ENCODE measurements at places on chromosomes 2 and 18.

DNA sequence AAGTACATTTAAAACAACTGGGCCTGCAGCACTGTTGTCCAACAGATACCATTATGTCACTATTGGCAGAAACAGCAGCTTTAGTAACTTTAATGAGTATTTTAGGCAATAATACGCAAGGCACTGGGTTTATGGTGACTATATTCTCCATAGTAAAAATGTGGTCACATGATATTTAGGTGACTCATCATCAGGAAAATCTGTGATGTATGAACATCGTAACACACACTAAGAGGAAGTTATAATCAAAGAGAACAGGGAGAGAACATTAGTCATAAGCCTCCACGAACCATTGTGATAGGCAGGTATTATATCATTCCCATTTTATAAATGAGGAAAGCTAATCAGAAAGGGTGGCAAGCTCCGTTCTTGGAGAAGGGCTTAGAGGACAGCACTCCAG, 36.9 kb downstream of the RAPH1 start:
- DNase-seq: no peak

DNA sequence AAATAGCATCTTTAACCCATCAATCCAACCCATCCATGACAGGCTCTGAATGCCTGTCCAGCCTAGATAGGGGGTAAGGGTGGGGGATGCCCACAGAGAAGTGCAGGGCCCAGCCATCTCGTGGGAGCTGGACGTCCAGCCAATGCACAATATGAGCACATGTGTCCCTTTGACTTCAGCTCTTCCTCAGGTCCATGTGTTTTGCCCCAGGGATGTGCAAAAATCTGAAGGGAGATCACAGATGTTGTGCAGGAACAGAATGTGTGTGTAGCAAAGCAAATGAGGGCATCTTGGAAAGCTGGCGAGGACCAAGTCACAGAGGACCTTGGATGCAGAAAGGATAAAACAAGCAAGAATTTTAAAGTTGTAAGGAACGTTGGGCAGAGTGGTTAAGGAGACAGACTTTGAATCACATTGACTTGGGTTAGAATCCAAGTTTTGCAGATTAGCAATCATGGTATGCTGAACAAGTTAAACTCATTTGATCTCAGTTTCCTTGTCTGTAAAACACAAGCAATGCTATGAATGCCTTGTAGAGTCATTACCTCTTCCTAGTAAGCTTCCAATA, 104.5 kb downstream of the TTC32 start:
- no peak for DNase-seq

GRCh38 chr2:48829569-48829968, 74.0 kb upstream of the LHCGR start:
- no peak for DNase-seq

GRCh38 chr2:67067656-67068055, 329.5 kb upstream of the ETAA1 start:
- DNase-seq: no peak

- DNase-seq: no peak
These were observed 163.2 kb upstream of the SPRED2 start for GRCh38 chr2:65595630-65596029.

GRCh38 chr2:109211315-109211714, 82.3 kb downstream of the SH3RF3 start:
- no peak for DNase-seq

DNA sequence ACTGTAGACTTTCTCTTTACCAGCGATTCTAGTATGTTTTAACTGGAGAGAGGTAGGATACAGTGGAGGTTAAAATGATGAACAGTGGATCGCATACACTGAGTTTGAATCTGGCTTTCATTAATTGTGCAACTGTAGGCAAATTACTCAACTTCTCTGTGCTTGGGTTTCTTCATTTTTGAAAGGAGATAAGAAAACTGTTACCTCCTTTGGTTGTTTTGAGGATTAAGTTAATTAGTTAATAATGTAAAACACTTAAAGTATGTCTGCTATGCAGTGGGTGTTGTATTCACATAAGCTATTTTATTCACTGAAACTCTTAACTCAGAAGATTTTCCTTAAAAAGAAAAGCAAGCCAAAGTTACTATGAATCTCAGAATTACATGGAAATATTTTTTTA, 111.8 kb upstream of the CYP20A1 start:
- DNase-seq: no peak

DNA sequence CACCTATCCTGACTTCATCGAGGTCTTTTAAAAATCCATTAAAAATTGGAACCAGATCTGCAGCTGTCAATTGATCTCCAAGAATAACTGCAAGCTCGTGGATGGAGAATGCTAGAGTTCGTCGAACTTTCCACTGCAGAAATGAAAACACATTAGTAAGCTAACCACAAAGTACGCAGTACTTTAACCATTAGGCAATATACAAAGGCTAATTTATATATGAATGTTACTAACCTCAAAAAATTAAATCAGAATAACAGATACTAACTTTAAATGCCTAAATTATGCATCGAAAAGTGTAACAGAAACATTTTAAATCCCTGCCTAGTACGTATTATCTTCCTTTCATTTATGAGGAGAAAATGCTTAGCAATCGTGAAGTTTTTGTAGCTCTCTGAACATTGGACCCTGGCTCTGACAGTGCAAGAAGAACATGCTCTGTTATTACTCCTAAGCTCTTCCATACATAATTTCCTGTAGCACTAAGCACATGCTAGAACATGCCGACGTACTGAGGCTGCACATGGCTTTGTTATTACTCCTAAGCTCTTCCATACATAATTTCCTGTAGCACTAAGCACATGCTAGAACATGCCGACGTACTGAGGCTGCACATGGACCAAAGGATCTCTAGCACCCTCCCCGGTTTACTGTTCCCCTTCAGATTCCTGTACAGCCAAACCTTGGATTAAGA, 57.0 kb downstream of the PPP4R1 start:
- DNase-seq: no peak

- no peak for DNase-seq
These were observed 8.9 kb downstream of the LYPD6 start for GRCh38 chr2:149339324-149339723.

GRCh38 chr2:54591551-54591950, 131.9 kb upstream of the EML6 start:
- no peak for DNase-seq

DNA sequence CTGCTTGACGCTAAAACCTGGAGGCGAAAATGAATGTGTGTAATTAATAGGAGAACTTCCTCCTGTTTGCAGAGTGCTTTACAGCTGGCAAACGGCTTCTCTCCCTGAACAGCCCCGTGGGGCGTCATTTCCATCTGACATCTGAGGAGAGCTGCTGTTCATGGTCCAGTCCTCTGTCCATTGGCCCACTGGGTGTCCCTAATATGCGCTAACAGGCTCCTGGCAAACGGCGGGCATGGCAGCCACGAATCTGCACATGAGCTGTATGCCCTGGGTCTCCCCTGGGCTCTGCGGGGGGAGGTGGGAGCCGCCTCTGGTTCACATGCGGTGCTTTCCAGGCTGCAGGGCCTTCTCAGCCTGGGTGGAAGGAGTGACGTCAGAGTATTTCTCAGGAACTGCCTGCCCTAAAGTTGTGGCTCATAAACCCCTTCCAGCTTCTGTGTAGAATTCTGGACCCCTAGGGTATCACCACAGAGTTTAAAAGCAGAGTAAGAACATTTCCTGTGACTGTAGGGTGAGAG, 73.2 kb downstream of the LRRFIP1 start:
- DNase-seq: peak; percentile 56

- DNase-seq: no peak
These were observed 250.5 kb downstream of the GLI2 start for GRCh38 chr2:120985997-120986651.

DNA sequence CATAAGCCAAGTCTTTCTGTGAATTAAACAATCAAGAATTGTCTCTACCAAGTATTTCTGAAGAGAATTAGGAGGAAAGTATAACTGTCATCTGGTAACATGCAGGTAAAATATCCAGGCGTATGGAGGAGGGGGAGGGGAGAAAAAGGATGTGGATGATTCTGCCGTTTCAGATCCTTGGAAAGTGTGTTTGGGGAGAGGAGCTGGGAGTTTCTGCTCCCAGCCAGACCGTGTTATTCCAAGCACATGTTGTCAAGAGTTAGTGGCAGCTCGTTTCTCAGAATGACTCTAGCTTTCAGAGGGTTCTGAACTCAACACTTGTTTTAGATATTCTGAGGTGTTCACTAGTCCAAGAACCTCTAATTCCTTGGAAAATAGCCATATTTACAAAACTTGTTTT, 137.6 kb downstream of the FAM124B start:
- no peak for DNase-seq

GRCh38 chr2:48849770-48850169, 94.2 kb upstream of the LHCGR start:
- no peak for DNase-seq

GRCh38 chr2:205077159-205077558, 531.9 kb downstream of the PARD3B start:
- no peak for DNase-seq

- no peak for DNase-seq
These were observed 75.8 kb downstream of the ARHGEF4 start for GRCh38 chr2:130912471-130912870.

DNA sequence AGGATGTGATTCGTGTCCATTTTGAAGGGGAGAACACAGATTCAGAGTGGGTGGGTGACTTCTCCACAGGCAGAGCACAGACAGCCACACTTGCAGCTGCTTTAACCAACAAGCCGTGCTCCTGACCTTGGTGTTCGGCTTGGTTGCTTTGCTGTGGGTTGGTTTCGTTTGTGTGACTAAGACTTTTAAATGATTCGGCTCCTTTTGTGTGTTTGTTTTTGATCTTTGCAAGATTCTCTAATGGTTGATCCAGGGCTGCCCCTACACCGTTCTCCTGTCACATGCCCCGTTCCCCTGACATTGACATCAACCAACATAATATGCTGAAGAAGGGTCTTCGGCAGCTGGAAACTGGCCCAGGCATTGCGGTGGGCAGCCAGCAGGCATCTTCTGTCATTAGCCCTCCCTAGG, 95.9 kb upstream of the MBOAT2 start:
- DNase-seq: no peak

DNA sequence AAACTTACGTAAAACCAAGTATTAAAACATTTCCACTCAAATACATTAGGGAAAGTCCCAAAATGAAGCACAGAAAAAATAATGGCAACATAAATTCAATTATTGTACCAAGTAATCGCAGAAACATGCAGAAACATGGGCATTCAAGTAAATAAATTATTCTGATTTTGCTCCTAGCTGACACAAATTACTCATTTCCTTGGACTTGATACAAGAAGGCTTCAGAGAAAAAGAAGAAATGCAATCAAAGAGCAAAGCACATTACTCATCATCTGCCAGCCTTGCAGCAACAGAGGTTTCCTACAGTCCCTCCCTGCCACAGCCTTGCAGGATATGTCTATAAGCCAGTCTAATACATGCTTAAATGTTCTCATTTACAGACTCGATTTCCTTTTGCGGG, 439.8 kb upstream of the LYPD1 start:
- no peak for DNase-seq

- DNase-seq: no peak
These were observed 193.4 kb downstream of the NBAS start for GRCh38 chr2:15367715-15368114.

- DNase-seq: no peak
These were observed 66.8 kb upstream of the DNER start for GRCh38 chr2:229780856-229781773.

GRCh38 chr2:219079417-219079816, 18.7 kb upstream of the IHH start:
- no peak for DNase-seq

DNA sequence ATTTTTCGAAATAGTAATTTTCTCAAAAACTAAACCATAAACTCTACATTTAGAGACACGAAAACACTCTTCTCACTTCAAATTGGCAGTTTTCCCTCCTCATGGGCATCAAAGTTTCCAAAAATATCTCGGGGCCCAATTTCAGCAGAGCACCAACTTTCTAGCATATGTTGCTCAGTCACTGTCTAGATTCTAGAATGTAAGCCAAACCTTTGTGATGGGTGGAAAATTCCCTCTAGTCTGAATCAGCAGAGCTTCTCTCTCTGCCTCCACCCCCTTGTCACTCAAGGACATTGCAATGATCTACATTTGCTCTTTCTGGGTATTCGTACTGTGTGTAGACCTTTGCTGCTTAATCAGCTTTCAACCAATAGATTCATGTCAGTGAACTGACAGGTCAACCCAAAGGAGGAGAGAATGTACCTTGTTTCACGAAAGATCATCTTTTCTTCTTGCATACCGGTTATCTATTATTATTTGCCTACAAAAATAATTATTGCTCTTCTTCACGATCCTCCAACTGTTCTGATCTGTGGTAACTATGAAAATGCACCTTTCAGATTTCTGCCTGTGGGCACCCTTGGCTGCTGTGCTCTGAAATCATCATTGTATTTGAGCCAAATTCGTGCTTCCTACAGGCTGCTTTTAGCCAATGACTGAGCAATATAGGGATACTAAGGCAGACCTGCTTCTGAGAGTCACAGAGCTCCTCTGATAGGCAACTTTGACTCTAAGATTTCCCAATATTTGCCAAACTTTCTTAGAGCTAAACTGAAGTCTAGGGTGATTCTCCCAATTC, 38.7 kb upstream of the GLS start:
- no peak for DNase-seq

DNA sequence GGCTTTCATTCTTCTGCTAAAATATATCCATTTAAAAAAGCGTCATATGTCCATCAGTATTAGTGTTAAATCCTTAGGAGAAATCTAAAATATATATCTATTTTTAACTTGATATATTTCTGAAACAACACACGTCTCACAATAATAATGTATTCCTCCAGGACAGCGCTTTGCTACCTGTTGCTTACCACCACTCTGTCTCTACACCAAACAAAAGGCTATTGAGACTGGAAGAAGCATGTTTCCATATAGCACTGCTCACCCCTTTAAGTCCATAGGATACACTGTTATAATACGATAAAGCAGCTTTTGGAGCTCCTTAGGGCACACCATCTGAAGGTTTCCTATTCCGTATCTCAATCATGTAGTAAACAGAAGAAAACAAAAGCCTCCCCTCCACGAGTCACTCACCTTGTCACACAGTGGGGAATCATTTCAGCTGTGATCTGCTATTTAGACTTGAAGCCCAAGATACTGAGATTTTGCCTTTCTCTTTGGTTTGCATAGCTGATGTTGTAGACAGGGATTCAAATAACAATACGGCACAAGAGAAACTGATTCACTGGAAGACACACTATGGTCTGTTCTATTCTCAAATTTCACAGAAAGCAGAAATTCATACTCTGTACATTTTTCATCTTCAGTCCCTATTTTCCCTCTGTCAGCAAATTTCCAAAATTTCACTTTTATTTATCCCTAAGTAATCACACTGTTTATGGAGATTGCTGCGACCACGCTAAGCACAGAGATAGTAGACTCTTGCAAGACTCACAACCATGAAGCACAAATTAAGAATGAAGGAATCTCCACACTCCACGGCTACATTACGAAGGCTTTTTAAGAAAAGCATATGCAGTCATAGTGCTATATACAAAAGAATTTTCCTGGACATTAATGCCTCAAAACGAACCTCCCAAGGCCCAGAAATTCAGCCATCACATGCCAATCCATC, 187.1 kb downstream of the TCF4 start:
- DNase-seq: no peak

DNA sequence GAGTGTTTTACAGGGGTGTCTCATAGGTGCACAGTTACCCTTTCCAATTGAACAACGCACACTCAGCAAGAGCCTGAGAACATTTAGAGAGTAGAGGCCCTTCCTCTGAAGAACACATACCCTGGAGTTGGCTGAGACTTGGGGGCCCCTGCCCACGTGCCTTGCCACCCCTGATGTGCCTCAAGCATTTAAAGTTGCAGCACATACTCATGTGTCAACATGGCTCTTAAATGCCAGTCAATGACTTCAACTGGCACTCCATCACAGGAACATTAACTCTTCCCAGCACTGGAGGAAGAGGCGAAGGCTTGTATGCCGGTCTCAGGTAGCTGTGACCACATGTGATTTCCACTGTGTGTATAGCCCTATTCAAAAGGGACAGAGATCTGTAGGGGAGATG, 57.4 kb downstream of the SPRED2 start:
- no peak for DNase-seq

All from stimulated activated CD8-positive, alpha-beta memory T cell treated with anti-CD3 and anti-CD28 coated beads, Interleukin-7, amount 100 ng/mL, for 1 hour (primary cell).